IMR-90 (cell line): ENCODE measurements at places on chromosomes 5 and 9. TPM values are rescaled to one million over a fixed set of nuclear protein-coding genes. Genes with fewer than 3 reads are reported as not detected.

LHX3 gene
- not detected in 2 replicates for total RNA-seq

ANKRD18A gene
- not detected in 2 replicates for total RNA-seq

ETF1 gene
- total RNA-seq = 126 and 144 TPM in 2 replicates

DNA sequence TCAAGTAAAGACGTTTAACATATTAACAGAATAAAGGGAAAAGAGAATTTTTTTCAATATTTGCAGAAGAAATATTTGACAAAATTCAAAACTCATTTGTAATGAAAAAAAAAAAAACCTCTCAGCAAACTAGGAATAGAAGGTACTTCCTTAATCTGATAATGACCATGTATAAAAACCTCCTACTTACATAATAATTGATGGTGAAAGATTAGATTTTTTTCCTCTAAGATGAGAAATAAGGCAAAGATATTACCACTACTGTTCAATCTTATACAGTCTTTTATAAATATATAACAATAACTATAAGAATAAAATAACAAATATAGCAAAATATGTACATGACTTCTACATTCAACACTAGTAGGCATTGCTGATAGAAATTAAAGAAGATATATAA lies 424.6 kb upstream of the KLF4 start:
- DNase-seq = no peak

DNA sequence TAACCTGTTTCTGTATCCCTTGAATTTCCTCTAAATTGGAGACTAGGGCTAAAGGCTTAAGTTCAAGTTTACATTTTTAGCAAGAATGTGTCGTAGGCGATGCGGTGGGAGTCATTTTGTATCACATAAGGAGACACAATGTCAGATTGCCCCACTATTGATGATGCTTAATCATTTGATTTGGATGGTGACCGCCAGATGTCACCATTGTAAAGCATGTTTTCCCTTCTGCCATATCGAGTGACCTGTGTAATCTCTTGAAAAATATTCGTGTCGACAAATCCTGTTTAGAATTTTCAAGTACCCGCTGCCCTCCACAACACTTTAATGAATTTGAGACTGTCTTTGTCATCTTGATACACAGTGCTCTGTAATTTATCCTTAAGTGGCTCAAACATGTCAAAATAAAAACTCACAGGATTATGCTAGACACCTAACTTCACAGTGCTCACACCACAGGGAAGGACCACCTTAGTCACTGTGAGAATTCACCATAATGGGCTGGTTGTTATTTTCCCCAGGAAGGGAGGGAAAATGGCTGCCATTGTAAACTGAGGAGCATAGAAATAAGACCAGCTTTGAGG lies 34.5 kb upstream of the SLC46A2 start:
- peak; percentile 23 for DNase-seq

DNA sequence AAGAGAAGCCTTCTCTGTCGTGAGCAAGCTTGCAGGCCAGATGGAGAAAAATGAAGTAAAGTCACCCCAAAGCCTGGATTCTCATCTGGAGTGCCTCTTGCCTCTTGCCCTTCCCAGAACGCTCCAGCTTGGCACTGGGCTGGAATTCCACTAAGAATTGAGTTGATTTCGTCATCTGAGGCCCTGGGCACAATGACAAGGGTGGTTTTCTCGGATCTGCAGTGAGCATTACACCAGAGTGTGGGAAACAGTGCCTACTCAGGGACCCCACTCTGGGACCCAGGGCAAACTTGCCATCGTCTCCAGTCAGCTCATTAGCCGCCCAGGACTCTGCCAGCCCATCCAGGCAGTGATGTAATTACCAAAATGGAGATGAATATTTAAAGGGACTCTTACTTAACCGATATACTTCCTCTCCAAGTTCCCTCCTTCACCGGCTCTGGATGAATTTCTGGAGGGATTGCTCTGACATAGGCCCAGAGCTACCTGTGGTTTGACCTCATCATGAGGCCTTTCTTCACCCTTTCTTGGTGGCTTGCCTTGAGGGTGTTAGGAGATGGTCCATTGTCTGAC lies 44.7 kb upstream of the LCP2 start:
- no peak for DNase-seq

- no peak for DNase-seq
These were observed 10.5 kb downstream of the RPS14 start for GRCh38 chr5:150438873-150439546.

- no peak for DNase-seq
These were observed 109.3 kb upstream of the HAND1 start for GRCh38 chr5:154587123-154588026.

GRCh38 chr5:34657988-34658387 lies 1.9 kb downstream of the RAI14 start:
- DNase-seq = peak; percentile 66

DNA sequence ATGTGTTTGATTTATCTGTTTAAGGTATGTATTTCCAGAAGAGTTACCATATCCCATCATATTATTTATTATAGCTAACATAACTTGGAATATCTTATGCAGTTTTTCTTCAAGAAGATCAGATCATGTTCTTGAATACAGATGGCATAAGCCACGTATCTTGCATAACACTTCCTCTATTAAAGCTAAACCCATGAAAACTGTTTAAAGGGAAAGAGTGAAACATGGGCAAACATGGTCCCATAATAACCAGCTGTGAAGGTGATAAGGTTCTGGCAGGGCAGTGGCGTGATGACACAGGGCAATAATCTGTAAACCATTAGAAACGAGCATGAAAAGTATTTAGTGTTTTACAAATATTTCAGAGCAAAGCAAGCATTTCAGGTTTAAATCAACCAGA lies 34.2 kb downstream of the EFNA5 start:
- DNase-seq = no peak
